ENCODE measurements at places on chromosomes 11 and 22. TPM values are rescaled to one million over a fixed set of nuclear protein-coding genes. Genes with fewer than 3 reads are reported as not detected.

Gene APOBEC3B
- 8.7 TPM for polyA plus RNA-seq

Gene LUZP2
- 0.06 TPM for polyA plus RNA-seq

Gene EMSY
- polyA plus RNA-seq, result 5.0 TPM

Gene FGF19
- polyA plus RNA-seq, result not detected

Gene PRR5L
- polyA plus RNA-seq, result 2.4 TPM

Gene KRTAP5-8
- 0.15 TPM for polyA plus RNA-seq

Gene CDCA5
- polyA plus RNA-seq, result 3.5 TPM

Gene CLMP
- 4.9 TPM for polyA plus RNA-seq

Gene NCR3LG1
- polyA plus RNA-seq, result 0.25 TPM

Gene SERPING1
- 111 TPM for polyA plus RNA-seq

Gene SEPTIN3
- polyA plus RNA-seq, result 0.61 TPM
